ENCODE measurements at places on chromosomes 11 and 22. TPM values are rescaled to one million over a fixed set of nuclear protein-coding genes. Genes with fewer than 3 reads are reported as not detected.

Gene MADD
- total RNA-seq: 15.7 TPM

Gene ART1
- 2.1 TPM for total RNA-seq

Gene BARX2
- total RNA-seq: not detected

Gene OR56A1
- total RNA-seq: under 0.01 TPM

Gene GAL3ST1
- total RNA-seq: 2.6 TPM

Gene DNAJB7
- not detected for total RNA-seq

Gene SCGB2A2
- total RNA-seq: not detected

Gene LRRC56
- under 0.01 TPM for total RNA-seq

Gene FAT3
- total RNA-seq: 13.6 TPM

Gene NXPE1
- not detected for total RNA-seq

Measured in skeletal muscle tissue (tissue), 5 donors.